Skin of body (tissue), 3 donors: ENCODE measurements at places on chromosomes 4 and X. TPM values are rescaled to one million over a fixed set of nuclear protein-coding genes. Genes with fewer than 3 reads are reported as not detected.

DNA sequence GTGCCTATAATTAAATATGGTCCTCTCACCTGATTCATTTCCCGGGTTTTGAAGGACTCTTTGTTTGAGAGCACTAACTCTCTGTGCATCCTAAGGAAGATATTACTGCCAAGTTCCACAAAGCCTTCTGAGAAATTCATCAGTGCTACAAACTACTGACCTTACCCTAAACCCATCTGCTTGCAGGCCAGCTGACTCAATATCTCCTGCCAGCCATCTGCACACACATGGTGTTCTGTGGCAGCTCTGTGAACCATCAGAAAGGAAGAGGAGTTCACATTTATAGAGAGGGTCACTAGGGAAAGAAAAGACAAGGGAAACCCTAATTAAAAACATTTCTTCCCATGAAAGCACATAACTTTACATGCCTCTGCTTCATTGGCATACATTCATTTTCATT lies 156.7 kb downstream of the ATP10D start:
- no peak for DNase-seq

DNA sequence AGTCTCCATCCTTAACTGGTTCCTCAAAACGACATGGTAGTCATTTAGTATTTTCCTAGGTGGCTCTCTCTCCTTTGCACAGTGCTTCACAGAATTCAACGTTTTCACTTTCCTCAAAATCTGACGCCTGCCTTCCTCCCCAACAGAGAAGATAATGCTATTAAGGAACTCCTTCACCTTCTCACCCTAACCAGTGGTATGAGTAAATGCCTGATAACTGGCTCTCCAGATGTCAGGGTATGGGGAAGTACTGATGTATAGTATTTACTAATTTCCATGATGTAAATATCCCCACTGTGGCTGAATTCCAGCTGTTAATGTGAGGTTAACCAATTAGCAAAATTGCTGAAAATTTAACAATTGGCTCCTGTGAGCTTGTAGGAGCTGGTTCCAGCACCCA lies 28.8 kb upstream of the NSUN7 start:
- no peak for DNase-seq

DNA sequence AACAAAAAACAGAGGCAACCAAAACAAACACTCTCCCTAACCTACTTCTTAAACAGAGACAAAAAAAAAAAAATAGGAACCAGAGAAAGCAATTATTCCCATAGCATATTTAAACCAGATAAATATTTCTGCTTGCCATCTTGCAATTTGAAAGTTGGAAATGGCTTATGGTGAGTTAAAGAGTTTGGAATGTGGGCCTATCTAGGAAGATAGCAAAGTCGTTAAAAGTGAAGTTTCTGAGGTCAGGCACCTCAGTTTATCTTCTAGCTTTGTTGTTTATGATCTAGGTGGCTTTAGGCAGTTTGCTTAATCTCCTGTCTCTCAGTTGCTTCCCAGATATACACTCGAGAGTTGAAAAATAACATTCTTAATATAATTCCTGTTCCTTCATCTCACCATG lies 284.2 kb downstream of the KCNIP4 start:
- no peak for DNase-seq

DNA sequence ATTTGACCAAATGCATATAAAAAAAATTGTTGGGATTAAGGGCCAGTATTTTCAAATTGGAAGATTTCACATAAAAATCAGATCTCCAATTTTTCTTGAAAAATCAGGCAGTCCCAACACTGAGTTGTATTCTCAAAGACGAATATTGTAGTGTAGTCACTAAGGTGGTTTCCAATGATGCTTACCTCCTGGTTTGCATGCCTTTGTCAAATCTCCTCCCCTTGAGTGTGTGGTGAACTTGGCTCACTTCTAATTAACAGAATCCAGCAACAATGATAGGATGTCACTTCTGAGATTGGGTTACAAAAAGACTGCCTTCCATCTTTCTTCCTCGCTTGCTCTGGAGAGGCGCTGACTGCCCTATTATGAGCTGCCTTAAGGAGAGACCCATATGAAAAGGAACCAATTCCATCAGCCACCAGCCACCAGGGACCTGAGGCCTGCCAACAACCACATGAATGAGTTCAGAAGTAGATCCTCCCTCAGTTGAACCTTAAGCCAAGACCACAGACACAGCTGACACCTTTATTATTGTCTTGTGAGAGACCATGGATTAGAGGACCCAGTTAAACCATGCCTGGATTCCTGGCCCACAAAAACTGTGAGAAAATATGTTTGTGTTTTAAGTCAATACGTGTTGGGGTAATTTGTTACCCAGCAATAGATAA lies 31.2 kb upstream of the TSPAN5 start:
- no peak for DNase-seq

- peak; percentile 89 for DNase-seq
These were observed 1615.3 kb downstream of the PCDH18 start for GRCh38 chr4:135917011-135917410.

DNA sequence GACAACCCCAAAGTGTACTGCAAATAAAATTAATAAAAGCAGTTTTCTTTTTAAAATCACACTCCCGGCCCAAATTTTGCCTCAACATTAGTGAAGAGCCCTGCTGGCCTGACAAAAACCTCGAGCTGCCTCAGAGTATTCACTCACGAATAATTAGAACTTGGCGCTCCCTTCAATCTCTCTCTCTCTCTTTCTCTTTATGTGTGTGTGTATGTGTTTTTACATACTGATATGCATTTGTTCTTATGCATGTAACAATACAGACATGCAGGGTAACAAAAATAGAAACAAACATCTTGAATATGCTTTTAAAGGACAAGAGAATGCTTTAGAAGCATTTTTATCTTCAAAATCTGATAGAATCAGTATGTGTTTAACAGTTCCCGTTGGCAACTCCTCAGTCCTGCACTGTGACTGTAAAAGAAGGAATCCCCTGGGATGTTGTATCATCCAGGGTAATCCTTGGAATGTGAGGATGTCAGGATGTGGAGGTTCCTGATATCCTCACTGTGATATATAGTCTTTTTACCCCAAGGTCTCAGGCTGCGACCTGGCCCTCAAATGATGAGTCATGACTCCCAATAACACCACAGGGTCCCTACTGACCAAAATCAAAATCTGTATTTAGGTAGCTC lies 53.0 kb downstream of the PTCHD1 start:
- no peak for DNase-seq

- peak; percentile 51 for DNase-seq
These were observed 4.3 kb downstream of the BLOC1S4 start for GRCh38 chr4:6720202-6720699.

DNA sequence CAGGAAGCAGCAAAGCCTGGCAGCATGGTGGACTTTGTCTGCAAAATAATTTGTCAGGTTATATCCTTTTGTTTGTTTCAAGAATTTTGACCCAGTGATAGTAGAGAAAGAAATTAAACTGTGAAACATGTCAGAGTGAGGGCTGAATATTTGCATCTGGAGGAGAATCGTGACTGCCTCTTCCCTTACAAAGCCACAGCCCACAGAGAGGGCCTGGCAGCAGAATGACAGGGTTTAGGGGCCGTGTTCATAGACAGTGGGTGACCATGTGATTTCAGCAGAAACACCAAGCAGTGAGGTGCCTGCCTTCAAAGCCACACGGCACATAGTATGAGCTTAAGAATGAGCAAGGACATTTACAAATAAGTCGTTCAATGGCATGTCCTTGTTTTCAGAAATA lies 24.4 kb upstream of the PLAC8 start:
- DNase-seq, result no peak

DNA sequence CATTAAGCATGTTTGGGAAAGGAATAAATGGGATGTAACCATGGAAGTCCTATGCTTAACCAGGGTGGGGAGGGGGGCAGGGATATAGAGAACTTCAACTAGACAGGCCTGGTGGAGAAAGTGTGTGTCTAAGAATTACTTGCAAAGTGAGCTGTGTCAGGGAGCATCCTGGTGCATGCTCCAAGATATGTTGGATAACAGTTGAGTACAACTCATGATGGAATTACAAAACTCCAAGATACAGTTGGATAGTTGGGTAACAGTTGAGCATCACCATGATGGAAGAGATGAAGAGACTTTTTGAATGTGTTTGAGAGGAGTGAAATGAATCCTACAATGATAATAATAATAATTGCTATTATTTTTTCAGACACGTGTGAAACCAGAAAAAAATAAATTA lies 26.1 kb upstream of the ACSL1 start:
- no peak for DNase-seq

GRCh38 chr4:127832585-127832984 lies 48.1 kb upstream of the PLK4 start:
- no peak for DNase-seq

GRCh38 chr4:107640878-107641277 lies 79.2 kb downstream of the PAPSS1 start:
- DNase-seq, result no peak

DNA sequence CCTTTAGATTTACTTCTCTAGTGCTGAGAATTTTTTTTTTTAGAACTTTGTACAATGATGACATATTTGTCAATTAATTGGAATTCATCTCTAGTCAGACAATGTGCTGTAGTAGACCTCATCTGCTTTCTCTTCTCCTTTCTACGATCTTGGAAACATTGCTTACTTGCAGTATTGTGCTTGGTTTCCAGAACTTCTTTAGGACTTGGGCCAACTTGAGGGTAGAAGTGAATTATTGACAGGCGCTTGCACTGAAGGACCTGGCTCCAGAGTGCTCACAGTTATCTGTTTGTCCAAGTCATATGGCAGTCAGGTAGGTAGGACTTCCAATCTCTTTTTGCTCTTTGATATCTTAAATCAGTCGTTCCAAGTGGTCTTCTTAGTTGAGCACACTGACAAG lies 39.6 kb downstream of the FNIP2 start:
- no peak for DNase-seq

- DNase-seq, result no peak
These were observed 8.3 kb downstream of the NDP start for GRCh38 chrX:43964936-43965335.

- DNase-seq, result no peak
These were observed 236.9 kb downstream of the CAMK2D start for GRCh38 chr4:113524505-113525186.

- no peak for DNase-seq
These were observed 87.6 kb downstream of the ABLIM2 start for GRCh38 chr4:8070736-8071718.

DNA sequence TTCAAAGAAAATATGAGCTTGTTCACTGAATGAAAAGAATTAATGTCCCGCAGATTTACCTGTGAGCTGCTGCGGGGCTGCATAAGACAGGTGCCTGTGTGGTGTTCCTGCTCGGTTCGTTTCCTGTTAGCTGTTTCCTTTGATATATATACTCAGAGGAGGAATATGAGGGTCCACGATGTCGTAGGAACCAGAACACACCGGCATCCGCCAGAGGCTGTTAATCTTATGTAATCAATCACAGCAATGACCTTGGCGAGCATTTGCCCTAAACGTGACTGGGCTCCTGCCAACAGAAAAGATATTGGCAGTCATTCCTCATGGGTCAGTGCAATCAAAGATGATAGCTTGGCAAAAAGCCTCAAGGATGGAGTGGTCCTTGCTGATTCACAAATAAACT lies 260.1 kb downstream of the EVC2 start:
- DNase-seq, result no peak

GRCh38 chr4:6582889-6583490 lies 8.0 kb downstream of the MAN2B2 start:
- no peak for DNase-seq

- no peak for DNase-seq
These were observed 62.7 kb downstream of the SHROOM2 start for GRCh38 chrX:9848718-9849479.

- no peak for DNase-seq
These were observed 417.5 kb downstream of the KCNIP4 start for GRCh38 chr4:21531048-21531447.

DNA sequence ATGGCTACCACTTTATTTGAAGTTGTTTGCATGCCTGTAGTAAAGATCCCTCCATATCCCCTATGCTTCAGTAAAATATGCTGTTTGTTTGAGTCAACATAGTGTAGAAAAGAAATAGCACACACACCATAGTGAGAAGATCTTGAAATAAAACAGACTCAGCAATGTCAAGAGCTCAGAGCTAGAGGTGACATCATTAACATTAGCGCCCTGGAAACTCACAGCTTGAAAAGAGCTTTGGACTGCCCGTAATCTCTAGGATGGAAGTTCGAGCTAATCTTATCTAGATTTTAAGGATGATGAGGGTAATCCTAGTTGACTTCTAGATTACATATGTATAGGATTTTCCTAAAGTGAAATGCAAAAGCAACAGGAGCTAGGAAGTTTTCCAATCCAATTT lies 275.6 kb downstream of the SMARCA1 start:
- DNase-seq, result no peak

DNA sequence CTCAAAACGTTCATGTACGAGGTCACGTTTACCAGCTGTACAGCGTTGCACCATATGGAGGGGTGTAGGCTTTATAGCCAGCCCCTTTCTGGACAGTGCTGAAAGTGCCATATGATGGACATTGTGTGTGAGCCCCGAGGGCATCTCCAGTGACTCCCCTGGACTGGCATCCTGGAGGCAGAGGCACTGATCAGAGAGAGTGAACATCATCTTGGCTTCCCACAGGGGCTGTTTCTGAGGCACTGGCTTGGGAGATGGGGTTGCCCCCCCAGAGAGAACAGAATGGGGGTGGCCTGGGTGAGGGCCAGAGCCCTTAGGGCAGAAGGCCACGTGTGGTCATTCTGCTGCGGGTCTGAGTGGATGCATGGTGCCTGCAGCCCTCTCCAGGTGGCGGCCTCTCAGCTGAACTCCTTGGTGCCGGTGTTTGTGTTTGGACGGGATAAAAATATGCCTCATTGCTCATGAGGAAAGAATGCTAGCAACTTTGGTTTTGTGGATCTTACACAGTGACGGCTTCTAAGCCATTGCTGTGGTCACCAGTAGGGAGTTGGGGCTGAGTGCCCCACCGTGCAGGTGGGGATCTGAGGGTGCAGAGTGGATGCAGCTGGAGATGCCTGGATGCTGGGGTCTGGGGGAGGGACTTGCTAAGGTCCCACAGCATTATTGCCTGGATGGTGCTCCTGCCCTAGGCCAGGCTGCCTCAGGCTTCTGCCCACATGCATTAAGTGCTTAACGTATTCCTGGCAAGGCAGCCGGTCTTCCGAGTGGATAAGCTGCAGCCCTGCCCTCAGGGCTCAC lies 3.4 kb downstream of the WFS1 start:
- no peak for DNase-seq

DNA sequence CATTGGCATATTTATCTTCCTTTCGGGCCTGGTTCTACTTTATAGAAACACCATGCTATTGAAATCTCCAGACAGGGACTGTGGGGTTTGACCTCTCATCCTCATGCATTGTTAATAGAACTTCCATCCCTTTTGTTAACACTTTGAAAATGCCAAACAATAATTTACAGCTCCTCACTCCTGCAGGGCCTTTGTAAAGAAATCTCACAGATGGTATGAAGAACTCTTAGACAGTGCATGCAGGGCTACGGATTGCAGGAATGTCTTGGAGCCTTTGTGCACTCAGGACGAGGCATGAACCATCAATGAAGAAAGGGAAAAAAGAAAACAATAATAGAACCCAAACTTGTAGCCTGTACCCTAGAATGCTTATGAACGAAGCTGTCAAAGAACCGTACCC lies 92.8 kb upstream of the TMEM47 start:
- no peak for DNase-seq

- peak; percentile 30 for DNase-seq
These were observed 41.2 kb upstream of the ZC4H2 start for GRCh38 chrX:65017451-65017850.

Gene TMEM35A
- 0.79 TPM for total RNA-seq

Gene SPARCL1
- total RNA-seq, result 118 TPM

Gene ASMT
- total RNA-seq, result 0.20 TPM

Gene OPHN1
- 17.9 TPM for total RNA-seq

Gene GPC4
- 24.5 TPM for total RNA-seq
